Right forelimb (tissue), 1 donor: ENCODE measurements at places on chromosomes 6 and 20.

DNA sequence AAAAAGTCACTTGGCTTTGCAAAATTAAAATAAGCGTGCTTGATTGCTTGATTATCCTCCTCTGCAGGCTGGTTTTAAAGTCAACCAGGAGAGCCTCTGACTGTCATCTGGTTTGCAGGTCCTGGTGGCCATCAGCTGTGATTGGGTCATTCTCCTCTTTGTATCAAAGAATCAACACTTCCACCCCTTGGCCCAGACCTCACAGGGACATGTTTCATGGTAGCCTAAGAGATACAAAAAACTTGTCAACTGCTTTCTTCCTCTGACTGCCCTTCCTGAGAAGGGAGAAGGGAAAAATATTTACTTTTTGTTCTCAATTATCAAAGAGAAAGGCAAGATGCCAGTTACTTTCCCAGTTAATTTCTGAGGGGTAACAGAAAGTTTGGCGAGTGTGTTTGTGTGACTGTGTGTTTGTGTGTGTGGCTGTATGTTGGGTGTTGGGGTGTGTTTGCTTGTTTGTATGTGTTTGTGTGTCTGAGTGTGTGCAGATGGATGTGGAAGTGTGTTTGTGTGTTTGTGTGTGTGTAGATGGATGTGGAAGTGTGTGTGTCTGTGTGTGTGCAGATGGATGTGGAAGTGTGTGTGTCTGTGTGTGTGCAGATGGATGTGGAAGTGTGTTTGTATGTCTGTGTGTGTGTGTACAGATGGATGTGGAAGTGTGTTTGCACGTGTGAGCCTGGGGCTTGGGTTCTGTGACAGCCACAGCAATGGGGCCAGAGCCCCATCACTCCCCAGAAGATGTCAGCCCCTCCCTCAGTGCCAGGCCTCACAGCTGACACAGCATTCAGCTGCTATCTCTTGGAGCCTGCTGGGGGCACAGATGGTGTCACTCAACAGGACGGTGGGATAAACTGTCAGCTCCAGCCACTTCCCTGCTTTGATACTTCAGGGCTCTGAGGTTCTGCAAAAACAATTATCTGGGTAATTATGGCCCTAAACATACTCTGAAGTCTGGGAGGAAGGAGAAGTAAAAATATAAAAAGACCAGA, 98.6 kb upstream of the RNF24 start:
- DNase-seq = no peak

DNA sequence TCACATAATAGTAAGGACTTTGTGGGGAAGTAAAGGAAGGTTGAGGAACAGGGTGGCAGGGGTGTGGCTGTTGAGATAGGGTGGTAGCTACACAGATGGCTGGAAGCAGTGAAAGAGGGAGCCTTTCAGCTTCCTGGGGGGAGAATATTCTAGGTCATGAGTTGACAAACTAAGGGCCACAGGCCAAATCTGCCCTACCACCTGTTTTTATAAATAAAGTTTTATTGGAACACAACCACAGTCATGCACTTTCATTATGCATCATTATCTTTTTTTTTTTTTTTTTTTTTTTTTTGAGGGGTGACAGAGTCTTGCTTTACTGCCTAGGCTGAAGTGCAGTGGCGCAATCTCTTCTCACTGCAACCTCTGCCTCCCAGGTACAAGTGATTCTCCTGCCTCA, 243.1 kb downstream of the NFATC2 start:
- DNase-seq = no peak

- no peak for DNase-seq
These were observed 11.0 kb downstream of the UTRN start for GRCh38 chr6:144295981-144296767.

DNA sequence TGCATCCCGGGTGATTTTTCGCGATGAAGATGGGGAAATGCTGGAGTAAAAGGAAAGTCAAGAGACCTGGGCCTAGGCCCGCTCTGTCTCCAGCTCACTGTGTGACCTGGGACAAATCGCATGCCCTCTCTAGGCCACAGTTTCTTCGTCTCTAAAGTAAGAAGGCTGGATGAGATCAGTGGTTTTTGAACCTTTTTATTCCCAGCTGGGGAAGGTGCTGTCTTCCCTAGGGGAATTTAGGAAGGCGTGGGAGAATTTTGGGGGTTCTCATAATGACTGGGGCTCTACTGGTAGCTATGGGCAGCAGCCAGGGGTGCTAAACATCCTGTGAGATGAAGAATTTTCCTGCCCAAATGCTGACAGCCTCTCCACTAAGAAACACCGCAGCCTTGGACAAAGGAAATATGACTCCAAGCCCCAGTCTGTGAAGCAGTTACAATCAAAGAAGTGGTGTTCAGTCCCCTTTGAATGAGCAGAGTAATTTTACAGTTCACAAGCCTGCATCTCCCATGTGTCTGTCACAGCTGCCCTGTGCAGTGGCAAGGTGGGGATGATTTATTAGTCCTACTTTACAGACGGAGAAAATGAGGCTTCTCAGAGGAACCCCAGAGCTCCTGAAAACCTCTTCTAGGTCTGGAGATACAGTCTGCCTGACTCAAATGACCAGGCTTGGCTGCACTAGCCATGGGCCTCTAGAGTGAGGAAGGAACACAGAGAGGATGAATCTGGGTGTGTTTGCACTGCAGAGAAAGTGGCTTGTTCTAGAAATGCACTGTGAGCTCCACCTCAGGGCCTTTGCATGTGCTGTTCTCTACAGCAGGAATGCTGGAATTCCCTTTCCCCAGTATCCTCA, 57.2 kb downstream of the RAB44 start:
- no peak for DNase-seq

DNA sequence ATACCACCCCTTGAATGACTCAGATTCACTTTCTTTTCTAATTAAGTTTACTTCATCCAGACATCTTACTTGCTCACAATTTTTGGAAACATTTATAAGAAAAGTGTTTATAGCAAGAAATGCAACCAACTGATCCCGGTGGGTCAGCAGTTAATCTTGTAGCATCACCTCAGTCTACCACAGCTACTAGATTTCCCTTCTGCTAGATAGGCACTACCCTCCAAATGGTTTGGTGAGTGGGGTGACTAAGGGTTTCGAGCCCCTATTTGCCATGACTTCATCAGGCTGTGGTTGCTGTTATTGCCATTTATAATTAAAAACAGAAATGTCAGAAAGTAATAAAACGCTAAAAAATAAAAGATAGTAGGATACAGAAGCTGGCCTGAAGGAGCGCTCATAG, 930.1 kb upstream of the GJE1 start:
- no peak for DNase-seq

GRCh38 chr6:12785301-12785700, 68.7 kb downstream of the PHACTR1 start:
- DNase-seq = no peak

- no peak for DNase-seq
These were observed 83.2 kb downstream of the TIAM2 start for GRCh38 chr6:155078331-155078745.

DNA sequence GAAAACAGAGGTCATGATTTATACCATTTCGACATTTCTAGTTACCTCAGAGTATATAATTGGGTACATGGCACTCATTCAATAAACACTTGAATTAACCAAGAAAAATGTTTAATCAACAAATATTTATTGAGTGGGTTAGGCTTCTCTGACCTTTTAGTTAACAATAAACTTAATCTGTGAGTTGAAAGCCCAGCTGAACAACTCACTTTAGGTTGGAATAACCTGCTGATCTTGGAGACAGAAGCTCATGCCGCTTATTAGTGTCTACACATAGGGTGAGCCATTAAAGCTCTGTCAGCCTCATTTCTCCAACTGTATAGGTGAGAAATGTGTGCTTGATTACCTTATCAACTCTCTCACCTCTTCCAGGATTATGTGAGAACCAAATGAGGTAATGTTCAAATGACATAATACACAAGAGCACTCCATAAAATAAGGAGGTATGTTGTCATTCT, 98.2 kb upstream of the DTNBP1 start:
- no peak for DNase-seq

DNA sequence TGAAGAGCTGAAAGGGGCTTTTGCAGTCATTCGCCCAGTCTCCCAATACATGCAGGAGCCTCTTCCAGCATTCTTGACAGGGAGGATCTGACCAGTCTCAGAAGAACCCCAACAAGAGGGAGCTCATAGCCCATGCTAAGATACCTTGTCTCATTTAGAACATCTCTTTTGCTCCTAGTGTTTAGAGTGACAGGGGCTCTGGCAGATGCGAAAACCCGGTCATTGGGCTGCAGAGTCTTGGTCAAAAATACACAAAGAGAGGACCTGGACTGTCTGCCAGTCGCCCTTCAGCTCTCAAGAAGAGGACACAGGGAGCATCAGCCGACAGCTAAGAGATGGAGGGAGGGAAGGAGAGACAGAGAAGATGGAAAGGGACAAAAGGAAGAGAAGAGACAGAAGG, 700 bp downstream of the GUCA1B start:
- no peak for DNase-seq

- no peak for DNase-seq
These were observed 91.2 kb downstream of the MAP3K5 start for GRCh38 chr6:136701045-136701444.

GRCh38 chr6:139577763-139578604, 203.5 kb upstream of the CITED2 start:
- DNase-seq = peak; percentile 49

DNA sequence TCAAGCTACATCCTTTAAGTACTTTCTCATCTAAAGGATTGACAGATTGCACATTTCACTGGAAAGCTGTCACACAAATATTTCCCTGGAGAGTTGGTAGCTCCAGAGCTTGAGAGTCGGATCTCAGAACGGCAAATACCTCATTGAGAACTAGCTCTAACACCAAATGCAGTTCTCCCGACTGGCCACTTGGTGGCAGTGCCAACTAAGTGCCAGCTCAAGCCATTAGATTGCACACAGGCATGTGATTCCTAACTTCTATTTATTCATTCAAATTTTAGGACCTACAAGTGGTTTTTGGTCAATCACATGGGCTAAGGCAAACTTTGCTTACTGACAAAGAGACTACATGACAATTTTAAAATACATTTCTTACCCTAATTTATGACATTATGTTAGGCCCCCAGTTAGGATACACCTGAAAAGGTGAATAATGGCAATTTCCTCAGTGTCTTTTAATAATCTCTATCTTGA, 7.9 kb upstream of the MCHR2 start:
- no peak for DNase-seq

- no peak for DNase-seq
These were observed 12.9 kb upstream of the MCM3 start for GRCh38 chr6:52297433-52297832.

GRCh38 chr20:15332711-15333160, 995.3 kb upstream of the FLRT3 start:
- no peak for DNase-seq

DNA sequence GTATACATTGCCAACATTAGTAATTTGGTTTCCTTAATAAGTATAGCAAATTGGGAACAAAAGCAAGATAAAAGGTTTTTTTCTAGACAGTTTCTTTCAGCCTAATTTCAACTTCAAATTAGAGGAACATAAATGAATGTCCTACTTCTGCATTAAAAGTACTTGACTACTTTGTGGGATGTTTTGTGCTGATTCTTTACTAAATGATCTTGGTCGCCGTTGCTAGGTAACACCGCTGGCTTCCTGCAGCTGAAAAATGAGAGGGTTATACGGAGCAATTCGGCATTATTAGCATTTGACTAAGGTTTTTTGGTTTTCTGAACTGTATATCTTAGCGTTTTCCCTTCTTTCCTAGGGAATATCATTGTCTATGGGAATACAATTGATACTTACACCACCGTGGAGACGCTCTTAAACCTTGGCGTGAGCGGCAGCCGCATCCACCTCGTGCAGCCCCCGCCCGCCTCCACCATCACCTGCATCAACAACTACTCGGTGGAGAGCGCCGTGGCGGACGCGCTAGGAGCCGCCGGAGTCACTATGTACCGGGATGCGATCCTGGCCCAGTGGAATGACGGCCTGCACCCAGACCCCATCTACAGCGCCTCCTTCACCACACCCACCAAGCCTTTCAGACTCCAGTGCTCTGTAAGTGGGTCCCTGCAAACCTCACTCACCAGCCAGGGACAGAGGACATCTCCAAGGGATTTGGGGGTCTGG, 90.9 kb upstream of the INSM1 start:
- DNase-seq = no peak

DNA sequence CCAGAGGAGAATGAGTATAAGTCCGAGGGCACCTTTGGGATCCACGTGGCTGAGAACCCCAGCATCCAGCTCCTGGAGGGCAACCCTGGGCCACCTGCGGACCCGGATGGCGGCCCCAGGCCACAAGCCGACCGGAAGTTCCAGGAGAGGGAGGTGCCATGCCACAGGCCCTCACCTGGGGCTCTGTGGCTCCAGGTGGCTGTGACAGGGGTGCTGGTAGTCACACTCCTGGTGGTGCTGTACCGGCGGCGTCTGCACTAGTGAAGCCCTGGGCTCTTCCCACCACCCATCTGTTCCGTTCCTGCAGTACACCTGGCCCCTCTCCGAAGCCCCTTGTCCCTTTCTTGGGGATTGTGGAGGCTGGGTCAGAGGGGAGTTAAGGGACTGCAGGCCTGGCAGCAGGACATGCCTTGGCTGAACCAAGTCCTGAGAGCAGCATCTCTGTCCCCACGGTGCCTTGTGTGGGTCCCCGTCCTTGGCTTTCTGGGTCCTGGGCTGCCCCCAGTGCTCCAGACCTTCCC, 19.3 kb downstream of the MAVS start:
- no peak for DNase-seq

GRCh38 chr6:24329022-24329421, 28.8 kb downstream of the DCDC2 start:
- DNase-seq = no peak

DNA sequence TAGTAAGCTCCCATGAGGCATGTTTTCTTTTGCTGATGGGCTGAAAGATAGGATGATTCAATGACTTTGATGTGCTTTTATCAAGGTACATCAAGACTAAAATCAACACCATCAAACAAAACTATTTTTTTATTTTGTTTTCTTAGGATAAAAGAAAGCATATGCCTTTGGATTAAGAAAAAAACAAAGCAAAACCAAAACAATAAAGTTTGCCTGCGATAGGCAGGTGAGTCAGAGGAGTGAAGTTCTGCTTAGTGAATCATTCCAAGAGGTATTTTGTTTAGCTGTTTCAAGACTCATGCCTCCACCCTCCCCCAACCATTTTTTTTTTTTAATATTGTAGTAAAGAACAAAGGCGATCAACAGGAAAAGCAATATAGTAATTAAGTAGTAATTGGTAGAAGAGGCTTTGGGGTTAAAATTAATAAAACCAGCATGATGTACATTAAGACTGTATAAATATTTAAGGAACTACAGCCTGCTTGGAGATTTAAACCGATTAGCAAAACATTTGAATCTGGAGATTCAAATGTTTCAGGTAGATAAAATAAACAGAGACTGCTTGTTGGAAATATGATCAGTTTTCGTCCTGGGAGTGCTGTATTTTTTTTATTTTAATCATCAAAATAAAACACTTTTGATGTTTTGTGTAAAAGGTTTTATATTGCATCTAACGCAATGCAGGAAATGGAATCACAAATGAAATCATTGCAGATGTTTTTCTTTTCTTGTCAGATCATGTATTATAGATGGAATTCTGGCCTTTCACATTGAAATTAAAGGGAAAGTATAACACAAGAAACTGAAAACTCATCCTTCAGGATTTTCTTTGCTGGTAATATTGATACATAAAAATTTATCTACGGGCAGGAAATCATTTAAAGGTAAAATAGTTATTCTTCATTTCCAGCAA, 482.3 kb upstream of the MANEA start:
- DNase-seq = no peak
